Left kidney (tissue), 8 donors: ENCODE measurements at places on chromosomes 11 and 22. TPM values are rescaled to one million over a fixed set of nuclear protein-coding genes. Genes with fewer than 3 reads are reported as not detected.

GRCh38 chr11:38835966-38836365, 2237.9 kb upstream of the RAG2 start:
- DNase-seq, result no peak

VSIG2 gene
- polyA plus RNA-seq, result 8.5 TPM

DNA sequence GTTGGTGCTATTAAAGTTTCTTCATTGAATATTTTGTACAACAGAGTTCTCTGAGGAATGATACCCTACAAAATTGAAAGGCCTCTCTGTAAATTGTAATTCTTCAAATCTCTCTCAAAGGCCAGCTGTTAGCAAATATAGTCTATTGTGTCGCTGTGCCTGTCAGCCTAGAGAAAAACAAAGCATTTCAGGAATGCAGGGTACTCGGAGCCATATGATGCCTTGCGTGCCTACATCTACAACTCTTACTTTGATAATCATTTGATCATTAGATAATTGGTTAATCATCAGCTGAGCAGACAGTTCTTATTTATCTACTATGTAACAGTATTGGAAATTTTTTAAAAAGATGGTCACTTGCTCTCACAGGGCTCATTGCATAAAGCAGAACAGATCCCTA, 67.3 kb downstream of the RNF169 start:
- DNase-seq, result no peak

GRCh38 chr22:37784829-37785495, 22.8 kb upstream of the GCAT start:
- no peak for DNase-seq

DNA sequence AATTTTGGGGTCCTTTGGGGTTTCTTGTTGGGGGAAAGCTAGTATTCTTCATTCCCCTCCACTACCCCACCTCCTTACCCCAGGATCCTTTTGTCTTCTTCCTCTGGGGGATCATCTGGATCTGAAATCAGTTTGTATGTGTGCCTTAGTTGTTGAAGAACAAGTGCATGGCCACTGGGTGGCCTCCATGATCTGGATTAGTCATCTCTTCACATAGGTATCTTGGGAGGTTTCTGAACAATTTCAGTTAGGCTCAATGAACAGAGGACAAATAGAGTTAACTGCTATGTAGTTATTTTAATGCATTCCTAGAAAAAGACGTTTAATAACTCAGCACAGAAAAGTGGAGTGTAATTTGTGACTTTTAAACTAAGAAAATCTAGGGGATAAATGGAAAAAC, 7.1 kb upstream of the VWA5A start:
- DNase-seq, result no peak

DNA sequence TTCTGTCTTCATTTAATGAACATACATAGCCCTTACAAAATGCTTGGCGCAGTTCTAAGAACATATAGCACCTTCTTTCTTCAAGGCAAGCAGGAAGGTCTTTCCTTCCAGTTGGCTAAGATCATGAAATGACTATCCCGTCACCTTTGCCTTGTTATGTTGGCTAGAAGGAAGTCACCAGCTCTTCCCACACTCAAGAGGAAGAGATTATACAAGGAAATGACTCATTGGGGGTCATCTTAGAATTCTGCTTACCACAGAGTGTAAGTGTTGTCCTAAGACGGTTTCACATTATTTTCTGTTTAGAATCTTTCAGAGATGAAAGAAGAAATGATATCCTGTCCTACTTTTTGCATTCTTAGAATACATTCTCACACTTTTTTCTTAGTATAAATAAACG, 808.0 kb upstream of the LUZP2 start:
- no peak for DNase-seq

NLRX1 gene
- 10.0 TPM for polyA plus RNA-seq
